ENCODE measurements at places on chromosomes 7 and 10.

DNA sequence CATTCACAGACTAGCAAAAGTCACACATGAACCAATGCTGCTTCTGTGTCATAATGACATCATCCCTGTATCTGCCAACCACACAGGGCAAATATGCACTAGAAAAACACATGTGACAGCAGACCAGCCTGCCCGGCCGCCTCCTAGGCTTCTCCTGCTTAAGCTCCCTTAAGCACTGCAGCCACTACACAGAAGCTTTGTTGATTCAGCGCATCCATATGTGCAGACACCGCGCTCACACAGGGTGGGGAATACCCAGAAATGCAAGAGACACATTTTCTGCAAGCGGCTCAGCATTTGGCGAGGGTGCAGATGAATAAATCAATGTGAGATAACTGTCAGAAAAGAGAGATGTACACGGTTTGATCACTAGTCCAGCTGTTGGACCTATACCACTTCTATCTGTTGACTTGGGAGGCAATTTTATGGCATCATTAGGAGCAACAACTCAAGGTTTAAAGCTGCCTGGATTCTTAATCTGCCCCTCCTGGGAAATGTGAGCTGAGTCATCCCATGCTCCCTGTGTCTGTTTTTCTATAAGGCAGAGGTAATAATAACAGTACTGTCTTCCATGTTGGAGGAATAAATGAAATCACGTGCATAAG lies 33.4 kb downstream of the CPXM2 start:
- DNase-seq, result no peak

GRCh38 chr7:158573310-158573709 lies 14.3 kb downstream of the PTPRN2 start:
- peak; percentile 8 for DNase-seq

GRCh38 chr7:51237446-51238133 lies 79.0 kb downstream of the COBL start:
- no peak for DNase-seq

GRCh38 chr7:149317986-149318672 lies 56.1 kb downstream of the ZNF783 start:
- DNase-seq, result no peak

- DNase-seq, result peak; percentile 18
These were observed 68.5 kb downstream of the CXCL12 start for GRCh38 chr10:44316187-44316921.
